Right renal cortex interstitium (tissue), 3 donors: ENCODE measurements at places on chromosomes 6 and 20. TPM values are rescaled to one million over a fixed set of nuclear protein-coding genes. Genes with fewer than 3 reads are reported as not detected.

GRCh38 chr6:76422511-76423213 lies 350.2 kb upstream of the IMPG1 start:
- DNase-seq = no peak

DNA sequence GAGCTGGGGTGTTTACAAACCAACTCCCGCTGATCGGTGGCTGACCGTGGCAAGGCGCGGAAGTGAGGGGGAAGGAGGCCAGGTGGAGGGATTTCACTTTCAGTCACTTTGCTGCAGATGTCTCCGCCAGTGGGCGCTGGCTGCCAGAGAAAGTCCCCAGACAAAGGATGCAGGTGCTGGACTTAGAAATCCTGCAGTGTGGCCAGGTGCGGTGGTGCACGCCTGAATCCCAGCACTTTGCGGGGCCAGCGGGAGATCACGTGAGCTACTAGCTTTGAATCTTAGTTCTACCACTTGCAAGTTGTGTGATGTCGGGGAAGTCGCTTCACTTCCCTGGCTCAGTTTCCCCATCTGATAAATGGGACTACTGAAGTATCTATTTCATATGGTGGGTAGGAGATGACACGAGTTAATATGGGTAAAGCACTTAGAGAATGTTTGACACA lies 180.4 kb downstream of the ZNF217 start:
- DNase-seq = no peak

DNA sequence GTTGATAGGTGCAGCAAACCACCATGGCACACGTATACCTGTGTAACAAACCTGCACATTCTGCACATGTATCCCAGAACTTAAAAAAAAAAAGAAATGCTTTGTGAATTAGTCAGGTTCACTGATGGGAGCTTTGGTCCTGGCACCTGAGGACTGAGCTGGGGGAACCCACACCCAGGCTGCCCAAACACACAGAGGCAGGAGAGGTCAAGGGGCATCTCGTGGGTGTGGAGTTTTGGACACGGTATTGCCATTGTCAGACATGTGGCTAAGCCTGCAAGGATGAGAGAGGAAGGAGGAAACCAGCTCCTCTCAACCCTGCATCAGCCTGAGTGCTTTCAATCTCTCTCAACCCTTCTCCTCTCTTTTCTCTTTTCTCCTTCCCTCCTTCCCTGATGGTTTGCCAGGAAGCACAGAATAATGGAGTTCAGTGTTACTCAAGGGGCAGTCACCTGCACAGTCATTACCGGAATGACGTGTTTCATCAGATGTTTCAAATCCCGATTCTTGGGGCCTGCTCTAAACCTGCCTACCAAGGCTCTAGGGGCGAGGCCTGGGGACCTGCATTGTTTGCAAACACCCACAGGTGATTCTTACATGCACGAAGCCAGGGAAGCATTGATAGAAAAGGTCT lies 89.9 kb upstream of the NEDD9 start:
- DNase-seq = no peak

DNA sequence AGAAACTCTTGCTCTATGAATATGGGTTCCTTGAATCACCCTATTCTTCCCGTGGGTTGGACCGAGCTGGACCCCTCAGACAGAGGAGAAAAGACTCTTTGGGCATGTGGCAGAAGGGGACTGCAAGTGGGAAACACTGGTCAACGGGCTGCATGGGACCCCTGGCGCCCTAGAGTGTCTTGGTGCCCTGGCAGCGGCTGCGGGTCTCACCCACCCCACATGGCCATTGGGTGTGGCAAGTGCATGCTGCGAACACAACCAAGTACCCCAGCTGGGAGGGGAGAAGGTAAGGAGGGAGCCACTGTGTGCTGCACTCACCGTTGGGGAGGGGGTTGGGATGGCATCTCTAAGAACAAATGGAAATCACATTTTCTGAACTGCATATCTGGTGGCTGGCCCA lies 438.8 kb upstream of the EYS start:
- DNase-seq = no peak

- no peak for DNase-seq
These were observed 27.0 kb upstream of the ECI2 start for GRCh38 chr6:4162370-4162769.

- DNase-seq = no peak
These were observed 219.8 kb downstream of the HIVEP2 start for GRCh38 chr6:142725024-142725770.

GRCh38 chr20:32539817-32540675 lies 45.1 kb downstream of the NOL4L start:
- no peak for DNase-seq

- DNase-seq = no peak
These were observed 37.1 kb upstream of the NCOA3 start for GRCh38 chr20:47464380-47465101.

GRCh38 chr6:67634199-67634598 lies 1000.9 kb upstream of the ADGRB3 start:
- DNase-seq = no peak

- no peak for DNase-seq
These were observed 14.2 kb upstream of the NPBWR2 start for GRCh38 chr20:64121586-64121985.

GRCh38 chr6:161094955-161095354 lies 103.4 kb downstream of the MAP3K4 start:
- no peak for DNase-seq

GRCh38 chr20:16224836-16225235 lies 348.4 kb downstream of the KIF16B start:
- no peak for DNase-seq

- no peak for DNase-seq
These were observed 3.8 kb downstream of the COL12A1 start for GRCh38 chr6:75201901-75202672.

DNA sequence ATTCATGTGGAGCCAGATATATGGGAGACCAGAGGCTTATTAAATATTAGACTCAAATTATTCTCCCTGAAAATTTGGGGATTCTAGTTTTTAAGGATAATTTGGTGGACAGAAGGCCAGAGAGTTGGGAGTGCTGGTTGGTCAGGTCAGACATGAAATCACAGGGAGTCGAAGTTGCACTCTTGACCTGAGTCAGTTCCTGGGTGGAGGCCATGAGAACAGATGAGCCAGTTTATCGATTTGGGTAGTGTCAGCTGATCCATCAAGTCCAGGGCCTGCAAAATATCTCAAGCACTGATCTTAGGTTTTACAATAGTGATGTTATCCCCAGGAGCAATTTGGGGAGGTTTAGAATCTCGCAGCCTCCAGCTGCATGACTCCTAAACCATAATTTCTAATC lies 563.5 kb upstream of the NRSN1 start:
- no peak for DNase-seq

GRCh38 chr6:163418311-163419029 lies 4.0 kb downstream of the QKI start:
- DNase-seq = no peak

GRCh38 chr6:21185861-21186478 lies 407.6 kb upstream of the SOX4 start:
- no peak for DNase-seq

DNA sequence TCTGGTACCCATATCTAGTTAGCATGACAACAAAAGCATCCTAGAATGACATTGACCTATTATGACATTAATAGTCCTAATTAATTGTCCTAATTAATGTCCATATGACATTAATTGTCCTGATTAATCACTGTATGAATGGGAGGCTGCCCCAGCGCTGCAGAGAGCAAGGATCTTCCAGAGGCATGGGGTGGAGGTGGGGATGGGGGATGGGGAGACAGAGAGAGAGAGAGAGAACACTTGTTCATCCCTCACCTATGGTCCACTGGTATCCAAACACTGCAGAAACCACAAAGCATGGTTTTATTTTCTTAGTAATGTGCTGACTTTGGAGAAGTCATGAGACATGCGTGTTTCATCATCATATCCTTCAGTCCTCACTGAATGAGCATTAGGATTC lies 235.1 kb downstream of the FNDC1 start:
- DNase-seq = no peak

DNA sequence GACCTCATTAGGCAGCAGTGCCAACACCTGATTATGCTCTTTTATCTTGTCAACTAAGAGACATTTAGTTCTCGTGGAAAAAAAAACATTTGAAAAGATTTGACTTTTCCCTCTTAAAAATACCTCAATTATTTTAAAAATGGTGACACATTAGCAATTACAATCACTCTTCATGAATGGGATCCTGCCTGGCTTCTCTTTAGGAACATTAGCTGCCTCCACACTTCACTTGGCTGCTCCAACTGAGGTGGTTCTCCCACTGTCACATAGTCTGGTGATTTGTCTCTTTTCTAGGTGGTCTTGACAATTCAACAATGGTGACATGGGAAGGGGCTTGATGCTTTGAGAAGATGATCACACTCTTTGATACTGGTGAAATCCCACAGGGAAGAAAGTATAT lies 26.2 kb upstream of the SLC35F1 start:
- no peak for DNase-seq

GRCh38 chr6:96794980-96795379 lies 42.3 kb downstream of the GPR63 start:
- no peak for DNase-seq

DNA sequence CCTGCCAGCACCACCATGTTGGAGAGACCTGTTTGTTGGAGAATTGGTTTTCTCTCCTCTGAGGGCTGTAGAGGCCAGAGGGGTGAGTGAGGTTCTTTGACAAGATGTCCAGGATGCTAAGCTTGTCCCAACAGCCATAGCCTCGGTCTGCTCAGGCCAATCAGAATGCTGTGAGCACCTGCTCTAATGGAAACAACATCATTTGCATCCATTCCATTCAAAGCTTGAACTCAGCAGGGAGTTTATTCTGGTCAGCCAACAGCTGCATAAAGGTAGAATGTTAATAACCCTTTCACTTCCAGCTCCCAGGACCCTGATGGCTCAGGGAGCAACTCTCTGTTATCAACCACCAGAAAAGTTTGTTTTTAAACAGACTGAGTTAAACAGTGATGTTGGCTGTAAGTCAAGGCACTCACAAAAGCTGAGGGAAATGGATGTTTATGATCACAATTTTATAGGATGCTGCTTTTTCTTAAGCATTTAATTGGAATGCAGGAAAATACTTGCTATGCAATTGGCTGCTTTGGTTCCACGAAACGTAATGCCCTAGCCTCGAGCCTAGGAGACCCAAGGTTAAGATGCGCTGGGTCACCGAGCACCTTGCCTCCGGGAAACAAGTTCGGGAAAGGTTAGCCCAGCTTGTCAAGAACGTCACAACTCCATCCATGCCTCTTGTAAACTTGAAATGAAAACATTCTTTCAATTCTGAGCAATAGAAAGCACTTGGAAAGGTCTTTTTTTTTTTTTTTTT lies 155.2 kb downstream of the NFATC2 start:
- DNase-seq = no peak

ALDH5A1 gene
- polyA plus RNA-seq = 28.7 TPM

ULBP1 gene
- polyA plus RNA-seq = 1.7 TPM

HLA-DPA1 gene
- 17.9 TPM for polyA plus RNA-seq

ELOVL4 gene
- 3.2 TPM for polyA plus RNA-seq

ZKSCAN3 gene
- 9.8 TPM for polyA plus RNA-seq

ZC2HC1B gene
- not detected for polyA plus RNA-seq

GNL1 gene
- 75.7 TPM for polyA plus RNA-seq

IL17A gene
- polyA plus RNA-seq = not detected

COL11A2 gene
- polyA plus RNA-seq = 3.8 TPM

CST2 gene
- polyA plus RNA-seq = not detected

SMOC2 gene
- polyA plus RNA-seq = 31.5 TPM

CTAGE9 gene
- not detected for polyA plus RNA-seq

RSPO3 gene
- polyA plus RNA-seq = 22.3 TPM
